ENCODE measurements at places on chromosomes 7 and 10. TPM values are rescaled to one million over a fixed set of nuclear protein-coding genes. Genes with fewer than 3 reads are reported as not detected.

Gene SPDYE16
- total RNA-seq = not detected

Gene LBX1
- not detected for total RNA-seq

Gene CALHM1
- not detected for total RNA-seq

Gene KNDC1
- total RNA-seq = 3.0 TPM

Gene PLEKHS1
- not detected for total RNA-seq

Gene WDFY4
- not detected for total RNA-seq

Gene FAM221A
- 2.0 TPM for total RNA-seq

Gene KCP
- total RNA-seq = 0.30 TPM

Gene EBLN1
- not detected for total RNA-seq

Gene HOXA2
- total RNA-seq = 0.30 TPM

Gene TDRD1
- not detected for total RNA-seq

Gene GPAM
- total RNA-seq = 61.5 TPM

Gene CNNM1
- 0.14 TPM for total RNA-seq

Gene SFTPA1
- not detected for total RNA-seq

Gene PRSS37
- total RNA-seq = not detected

Gene SSC4D
- total RNA-seq = 0.59 TPM

Gene AKR1C8
- not detected for total RNA-seq

Gene LRRC17
- total RNA-seq = 69.2 TPM

Gene VWC2
- total RNA-seq = not detected

Gene GALNT11
- total RNA-seq = 77.2 TPM

Gene CCDC136
- 11.4 TPM for total RNA-seq

Gene LRRD1
- 0.30 TPM for total RNA-seq

Gene INSIG1
- 269 TPM for total RNA-seq

Gene FIGNL1
- total RNA-seq = 21.8 TPM

Gene ZNF425
- 4.5 TPM for total RNA-seq

Gene TMEM229A
- not detected for total RNA-seq

Gene PDE6C
- not detected for total RNA-seq

Gene TUBB8
- not detected for total RNA-seq

Gene TMEM178B
- 0.18 TPM for total RNA-seq

Gene ZFYVE27
- 34.0 TPM for total RNA-seq

Gene DPCD
- 44.2 TPM for total RNA-seq

Gene SLC29A4
- 5.6 TPM for total RNA-seq

Gene WDR86
- 8.6 TPM for total RNA-seq

Gene SLC18A3
- not detected for total RNA-seq

Gene SLC13A1
- total RNA-seq = not detected

Gene SEC61G
- total RNA-seq = 296 TPM

Gene ZNF488
- total RNA-seq = under 0.01 TPM

Gene DPP6
- total RNA-seq = not detected

Gene ZNF107
- 3.9 TPM for total RNA-seq

Gene EGR2
- 2.3 TPM for total RNA-seq

Gene TMEM196
- total RNA-seq = not detected

Gene VAX1
- total RNA-seq = not detected

Gene DHX32
- 42.0 TPM for total RNA-seq

Gene TAS2R41
- total RNA-seq = not detected

Gene DRGX
- not detected for total RNA-seq

Gene CPXM2
- total RNA-seq = 6.8 TPM

Measured in smooth muscle cell of the umbilical artery (primary cell).